ENCODE measurements at places on chromosomes 4 and X. TPM values are rescaled to one million over a fixed set of nuclear protein-coding genes. Genes with fewer than 3 reads are reported as not detected.

DNA sequence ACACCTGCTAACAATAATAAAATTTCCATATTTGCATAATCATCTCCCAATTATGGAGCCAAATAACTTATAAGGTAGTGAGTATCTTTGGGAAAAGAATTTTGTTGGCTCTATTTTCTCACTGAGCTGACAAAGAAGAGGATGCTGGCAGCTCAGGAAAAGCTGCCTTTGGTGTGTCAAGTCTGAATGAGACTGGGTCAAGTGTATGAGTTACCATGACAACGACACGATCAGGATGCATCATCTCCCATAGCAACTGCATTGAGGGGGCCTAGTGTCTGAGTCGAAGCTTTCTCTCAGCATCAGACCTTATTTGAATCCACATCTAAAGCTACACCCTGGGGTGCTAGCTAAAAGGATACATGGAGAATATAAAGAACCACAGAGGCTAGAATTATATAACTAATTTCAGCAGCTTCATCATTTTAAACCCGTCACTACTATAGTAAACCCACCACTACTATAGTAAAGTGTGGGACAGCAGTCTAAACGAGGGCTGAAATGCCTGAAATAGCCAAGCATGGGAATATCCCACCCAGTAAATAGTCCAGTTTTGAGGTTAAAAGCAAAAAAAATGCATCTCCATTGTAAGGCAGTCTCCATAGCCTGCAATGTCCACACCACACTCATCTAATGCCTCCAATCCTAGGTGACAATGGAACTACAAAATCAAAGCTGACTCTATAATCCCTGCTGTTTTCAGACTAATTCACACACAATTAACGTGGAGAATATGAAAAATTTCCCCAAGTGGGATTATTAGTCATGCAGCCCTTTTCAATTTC is 16.0 kb downstream of the GSPT2 start:
- no peak for DNase-seq

DNA sequence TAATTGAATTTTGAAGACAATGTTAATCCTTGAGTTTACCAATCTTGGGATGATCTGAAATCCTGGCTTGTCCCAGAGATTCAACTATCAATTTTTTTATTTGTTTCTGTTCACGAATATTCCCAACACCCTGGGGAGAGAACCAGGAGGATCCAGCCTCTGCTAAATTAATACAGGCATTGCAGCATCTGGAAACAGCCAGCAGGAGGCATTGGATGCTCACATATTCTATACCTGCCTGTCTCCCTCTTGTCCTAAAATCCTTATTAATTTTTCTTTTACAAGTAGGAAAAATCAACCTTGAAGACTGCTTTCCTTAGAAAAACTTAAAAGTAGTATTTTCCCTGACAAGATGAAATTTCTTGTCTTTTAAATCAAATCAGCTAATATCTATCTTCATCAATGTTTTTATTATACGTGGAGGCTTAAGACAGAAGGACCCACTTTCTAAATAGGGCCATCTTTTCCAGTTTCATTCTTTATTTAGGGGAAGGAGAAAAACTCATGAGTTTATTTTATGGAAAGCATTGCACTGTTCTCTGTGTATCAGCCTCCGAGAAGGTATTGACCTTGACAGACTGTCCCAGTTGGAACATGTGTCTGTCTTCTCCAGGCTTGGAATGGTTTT is 102.4 kb downstream of the CLNK start:
- peak; percentile 29 for DNase-seq

DNA sequence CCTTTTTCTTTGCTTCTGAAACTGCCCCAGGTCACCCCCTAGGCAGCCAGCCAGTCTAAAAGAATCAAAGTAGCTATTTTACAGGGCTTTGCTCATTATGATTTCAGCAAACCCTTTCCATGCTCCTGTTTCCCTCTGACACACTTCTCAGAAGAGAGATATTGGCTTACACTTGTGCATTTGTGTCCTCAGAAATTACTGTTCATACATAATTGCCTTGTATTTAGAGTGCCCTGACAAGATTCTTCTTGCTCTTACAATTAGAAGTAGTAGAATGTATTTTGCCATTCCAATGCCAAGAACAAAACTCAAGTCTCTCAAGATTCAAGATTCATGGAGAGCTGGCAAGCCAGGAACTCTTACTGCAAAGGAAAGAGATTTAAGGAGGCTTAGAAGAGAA is 531.0 kb upstream of the ZFP42 start:
- DNase-seq: no peak

Gene IBSP
- not detected for total RNA-seq

DNA sequence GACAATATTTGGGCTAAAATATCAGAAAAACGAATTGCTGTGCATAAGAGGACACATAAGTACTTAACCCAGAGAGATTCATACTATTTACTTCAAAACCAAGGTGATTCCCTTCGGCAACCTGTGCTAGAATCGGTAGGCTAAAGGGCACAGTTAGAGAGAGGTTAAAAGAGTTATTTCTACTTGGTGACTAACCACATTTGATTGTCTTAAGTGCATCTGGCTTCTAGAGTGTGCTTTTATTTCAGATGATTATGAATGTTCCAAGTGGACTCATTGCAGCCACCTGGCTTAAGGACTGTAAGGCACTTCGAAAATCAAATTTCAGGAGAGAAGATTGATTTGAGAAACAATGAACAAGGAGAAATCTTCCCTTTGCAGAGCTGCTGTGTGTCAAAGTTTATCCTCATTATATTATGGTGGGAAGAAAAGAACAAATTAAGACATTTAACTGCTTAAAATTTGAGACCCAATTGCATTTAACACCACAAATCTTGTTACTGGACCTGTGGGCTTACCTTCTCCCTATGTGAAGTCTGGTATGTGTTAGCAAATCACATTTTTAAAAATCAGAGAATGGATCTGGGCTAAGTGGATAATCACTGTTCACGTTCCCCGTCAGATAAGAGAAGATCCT is 34.0 kb downstream of the PHOX2B start:
- no peak for DNase-seq

Gene BST1
- total RNA-seq: 0.65 TPM

- no peak for DNase-seq
Measured at GRCh38 chr4:186920483-186920882, 196.8 kb upstream of the FAT1 start.

GRCh38 chr4:80393246-80393969 is 57.9 kb downstream of the CFAP299 start:
- peak; percentile 42 for DNase-seq

Gene RNF128
- total RNA-seq: not detected

Gene SAP30
- 40.7 TPM for total RNA-seq

GRCh38 chrX:29488919-29489318 is 726.4 kb upstream of the MAGEB2 start:
- DNase-seq: no peak

Gene ADGRL3
- total RNA-seq: not detected

DNA sequence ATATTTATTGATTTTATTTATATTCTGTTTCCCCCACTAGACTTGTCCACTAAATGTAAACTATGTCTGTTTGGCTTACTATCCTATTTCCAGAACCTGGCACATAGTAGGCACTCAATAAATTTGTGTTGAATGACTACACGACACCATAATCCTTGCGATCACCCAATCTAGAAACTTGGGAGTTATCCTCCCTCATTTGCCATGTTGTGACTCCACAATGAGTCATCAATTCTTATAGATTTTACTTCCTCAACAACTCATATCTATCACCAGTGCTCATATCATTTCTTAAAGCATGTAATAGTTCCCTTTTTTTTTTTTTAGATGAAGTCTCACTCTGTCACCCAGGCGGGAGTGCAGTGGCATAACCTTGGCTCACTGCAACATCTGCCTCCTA is 39.9 kb upstream of the VAMP7 start:
- no peak for DNase-seq

Gene SMIM31
- not detected for total RNA-seq

GRCh38 chr4:77710059-77710458 is 104.4 kb downstream of the CXCL13 start:
- DNase-seq: no peak

- DNase-seq: no peak
Measured at GRCh38 chrX:134764202-134764785, 106.0 kb upstream of the PLAC1 start.

Gene HMGN5
- 4.3 TPM for total RNA-seq

Gene LCORL
- total RNA-seq: 8.9 TPM

Gene APLN
- 3.5 TPM for total RNA-seq

Gene BMP15
- not detected for total RNA-seq

- no peak for DNase-seq
Measured at GRCh38 chr4:141467225-141467624, 169.2 kb upstream of the IL15 start.

Gene MAGEB10
- total RNA-seq: not detected
